ENCODE measurements at places on chromosomes 4 and X. TPM values are rescaled to one million over a fixed set of nuclear protein-coding genes. Genes with fewer than 3 reads are reported as not detected.
A peak's percentile ranks its signal among the peaks of the same experiment; 100 is the strongest.

- H3K27ac ChIP-seq, result no peak overlapping the region
- H3K27me3 ChIP-seq, result no peaks in the 10 kb centered on the region
- H3K4me1 ChIP-seq, result no peaks in the 10 kb centered on the region
- no peaks in the 10 kb centered on the region for H3K36me3 ChIP-seq
- no peak overlapping the region for H3K4me3 ChIP-seq
- no peak for DNase-seq
Measured at GRCh38 chr4:151468715-151469696, 60.0 kb downstream of the FHIP1A start.

DNA sequence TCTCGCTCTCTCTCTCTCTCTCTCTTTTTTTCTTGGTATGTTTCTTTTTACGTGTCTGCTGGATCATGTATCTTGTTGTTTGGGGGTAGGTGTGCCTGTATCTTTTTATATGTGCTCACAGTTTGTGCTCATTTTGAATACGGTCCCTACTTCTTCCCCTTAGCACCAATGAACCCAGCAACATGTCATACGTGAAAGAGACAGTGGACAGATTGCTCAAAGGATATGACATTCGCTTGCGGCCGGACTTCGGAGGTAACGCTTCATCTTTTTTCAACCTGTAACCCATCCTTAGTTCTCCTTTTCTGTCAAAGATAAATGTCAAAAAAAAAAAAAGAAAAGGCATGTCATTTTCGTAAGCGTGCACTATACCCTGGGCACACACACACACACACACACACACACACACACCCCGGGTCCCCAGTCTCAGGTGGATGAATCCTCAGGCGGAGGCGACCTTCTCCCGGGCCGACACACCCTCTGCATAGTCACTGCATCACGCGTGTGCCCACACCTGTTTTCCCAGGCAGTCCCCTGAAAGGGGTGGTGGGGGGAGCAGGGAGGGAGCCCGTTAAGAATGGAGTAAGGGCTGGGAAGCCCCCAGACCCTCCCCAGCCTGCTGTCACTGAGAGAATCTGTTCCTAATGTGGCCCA is 511 bp downstream of the GABRB1 start:
- no peak for DNase-seq
- peaks cover 20% of the 10 kb centered on the region for H3K4me1 ChIP-seq
- peak overlapping the region; percentile 70 for H3K4me3 ChIP-seq
- H3K27me3 ChIP-seq, result peaks cover 32% of the 10 kb centered on the region
- H3K27ac ChIP-seq, result no peak overlapping the region

DNA sequence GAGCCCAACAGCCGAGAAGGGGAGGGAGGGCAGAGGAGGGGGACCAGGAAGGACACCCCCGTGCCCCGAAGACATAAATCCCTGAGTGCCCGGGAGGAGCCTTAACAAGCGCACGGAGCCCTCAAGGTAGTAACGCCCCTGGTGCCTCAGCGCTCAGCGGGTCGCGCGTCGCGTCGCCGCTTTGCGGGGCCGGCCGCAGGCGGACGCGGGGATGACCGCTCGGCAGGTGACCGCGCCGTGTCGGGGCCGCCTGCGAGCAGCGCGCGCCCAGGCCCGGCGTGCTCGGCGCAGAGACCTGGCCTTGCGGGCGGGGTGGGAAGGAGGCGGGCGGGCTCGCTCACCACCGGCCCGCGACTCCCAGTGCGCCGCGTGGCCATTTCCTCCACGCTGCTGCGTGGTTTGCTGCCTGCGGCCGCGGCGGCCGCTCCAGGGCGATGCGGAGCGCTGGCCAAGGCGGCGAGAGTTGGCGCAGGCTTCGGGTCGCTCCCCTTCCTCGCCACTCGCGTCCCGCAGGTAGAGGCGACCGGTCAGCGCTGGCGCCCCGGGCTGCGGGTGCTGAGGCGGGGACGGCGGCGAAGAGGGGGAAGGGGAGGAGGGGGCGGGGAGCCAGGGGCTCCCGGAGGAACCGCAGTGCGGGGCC is 632 bp downstream of the CCSER1 start:
- no peak overlapping the region for H3K27ac ChIP-seq
- peaks cover 3% of the 10 kb centered on the region for H3K4me1 ChIP-seq
- H3K4me3 ChIP-seq, result no peak overlapping the region

DNA sequence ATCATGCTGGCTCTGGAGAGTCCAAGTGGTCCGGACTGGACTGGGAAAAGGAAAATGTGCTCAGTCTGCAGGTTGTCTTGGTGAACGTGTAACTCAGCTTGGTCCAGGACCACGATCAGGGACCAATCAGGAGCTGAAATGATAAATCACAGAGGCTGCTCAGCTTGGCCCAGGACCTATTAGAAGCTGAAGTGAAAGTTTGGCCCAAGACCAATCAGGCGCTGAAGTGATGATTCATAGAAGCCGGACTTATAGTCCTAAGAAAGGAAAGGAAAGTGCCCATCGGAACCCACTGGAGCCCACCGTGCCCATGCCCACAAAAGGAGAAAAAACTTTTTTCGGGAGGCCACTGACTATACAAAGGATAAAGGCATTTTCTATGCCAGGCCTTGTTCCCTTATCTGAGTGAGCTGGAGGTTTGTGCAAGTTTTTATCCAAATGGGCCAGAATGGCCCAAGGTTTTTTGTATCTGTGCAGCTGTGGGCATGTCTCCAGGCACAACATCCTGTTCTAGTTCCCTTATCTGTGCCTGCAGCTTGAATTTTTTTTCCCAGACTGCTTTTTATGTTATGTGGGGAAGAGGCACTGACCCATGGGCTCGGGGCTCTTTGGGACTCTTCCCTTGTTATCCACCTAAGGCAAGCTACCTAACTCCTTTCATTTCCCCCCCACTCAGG is 194.4 kb downstream of the FAM133A start:
- no peaks in the 10 kb centered on the region for H3K4me1 ChIP-seq
- no peak overlapping the region for H3K27ac ChIP-seq
- H3K36me3 ChIP-seq, result no peaks in the 10 kb centered on the region

DNA sequence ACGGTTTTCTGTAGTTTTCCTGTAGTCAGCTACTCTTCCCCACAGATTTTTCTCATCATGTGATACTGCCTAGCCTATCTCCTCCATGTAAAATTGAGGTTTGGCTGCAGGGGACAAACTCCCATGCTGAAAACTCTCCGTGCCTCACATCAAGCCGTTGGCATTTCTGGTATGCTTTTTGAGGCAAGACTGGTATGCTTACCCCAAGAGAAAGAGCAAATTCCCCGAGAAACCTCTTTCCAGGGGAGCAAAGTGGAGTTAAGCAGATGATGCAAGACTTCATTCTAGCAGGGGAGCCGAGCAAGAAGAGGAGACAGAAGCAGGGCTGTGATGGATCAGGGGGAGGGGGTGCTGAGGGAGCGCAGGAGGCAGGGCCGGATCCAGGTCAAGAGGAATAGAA is 4.8 kb downstream of the SOWAHD start:
- no peaks in the 10 kb centered on the region for H3K36me3 ChIP-seq
- no peak overlapping the region for H3K27ac ChIP-seq
- H3K4me1 ChIP-seq, result peaks cover 7% of the 10 kb centered on the region
- H3K27me3 ChIP-seq, result no peaks in the 10 kb centered on the region
- no peak overlapping the region for H3K4me3 ChIP-seq

DNA sequence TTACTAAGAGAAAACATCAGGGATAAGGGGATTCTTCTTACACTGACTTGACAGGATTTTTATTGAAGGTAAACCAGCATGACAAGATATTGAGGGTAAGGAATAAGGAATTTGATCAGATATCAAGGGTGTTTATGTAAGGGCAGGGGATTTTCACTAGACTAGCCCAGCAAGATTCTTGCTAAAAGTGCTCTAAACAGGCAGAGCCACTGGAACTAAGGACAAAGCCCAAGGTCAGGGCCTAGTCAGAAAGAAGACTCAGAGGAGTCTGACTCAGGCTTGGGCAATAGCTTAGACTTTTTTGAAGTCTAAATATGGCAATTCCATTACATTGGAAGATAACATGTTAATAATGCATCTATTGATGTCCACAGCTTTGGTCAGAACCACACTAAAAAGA is 6.5 kb upstream of the GLRA3 start:
- no peak overlapping the region for H3K27ac ChIP-seq
- H3K27me3 ChIP-seq, result no peaks in the 10 kb centered on the region

GRCh38 chr4:119598521-119598920 is 30.1 kb downstream of the PDE5A start:
- H3K4me1 ChIP-seq, result no peaks in the 10 kb centered on the region
- no peak for DNase-seq
- no peaks in the 10 kb centered on the region for H3K36me3 ChIP-seq
- no peak overlapping the region for H3K27ac ChIP-seq
- H3K4me3 ChIP-seq, result no peak overlapping the region

GRCh38 chr4:182205306-182205705 is 37.9 kb upstream of the TENM3 start:
- no peak overlapping the region for H3K27ac ChIP-seq
- no peaks in the 10 kb centered on the region for H3K36me3 ChIP-seq
- no peak overlapping the region for H3K4me3 ChIP-seq
- no peaks in the 10 kb centered on the region for H3K27me3 ChIP-seq
- DNase-seq, result no peak

DNA sequence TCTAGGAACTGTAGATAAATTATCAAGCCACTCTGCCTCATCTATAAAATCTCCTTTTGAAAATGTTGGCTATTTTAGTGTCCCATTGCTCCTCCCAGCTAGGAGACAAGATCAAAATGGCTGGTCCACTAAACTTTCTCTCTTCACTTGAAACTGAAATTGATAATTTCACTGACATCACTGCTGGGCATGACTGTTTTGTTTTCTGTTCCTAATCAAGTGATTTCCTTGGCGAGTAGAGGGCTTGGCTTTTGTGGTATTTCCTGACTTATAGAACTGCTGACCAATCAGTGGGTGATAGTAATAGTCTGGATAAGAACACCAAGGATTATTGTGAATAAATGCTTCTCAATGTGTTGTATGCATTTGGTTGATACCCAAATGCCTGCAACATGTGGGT is 2152.9 kb downstream of the ARAP2 start:
- H3K4me3 ChIP-seq, result no peak overlapping the region
- DNase-seq, result no peak
- no peaks in the 10 kb centered on the region for H3K27me3 ChIP-seq
- no peaks in the 10 kb centered on the region for H3K4me1 ChIP-seq
- H3K27ac ChIP-seq, result no peak overlapping the region
- no peaks in the 10 kb centered on the region for H3K36me3 ChIP-seq

DNA sequence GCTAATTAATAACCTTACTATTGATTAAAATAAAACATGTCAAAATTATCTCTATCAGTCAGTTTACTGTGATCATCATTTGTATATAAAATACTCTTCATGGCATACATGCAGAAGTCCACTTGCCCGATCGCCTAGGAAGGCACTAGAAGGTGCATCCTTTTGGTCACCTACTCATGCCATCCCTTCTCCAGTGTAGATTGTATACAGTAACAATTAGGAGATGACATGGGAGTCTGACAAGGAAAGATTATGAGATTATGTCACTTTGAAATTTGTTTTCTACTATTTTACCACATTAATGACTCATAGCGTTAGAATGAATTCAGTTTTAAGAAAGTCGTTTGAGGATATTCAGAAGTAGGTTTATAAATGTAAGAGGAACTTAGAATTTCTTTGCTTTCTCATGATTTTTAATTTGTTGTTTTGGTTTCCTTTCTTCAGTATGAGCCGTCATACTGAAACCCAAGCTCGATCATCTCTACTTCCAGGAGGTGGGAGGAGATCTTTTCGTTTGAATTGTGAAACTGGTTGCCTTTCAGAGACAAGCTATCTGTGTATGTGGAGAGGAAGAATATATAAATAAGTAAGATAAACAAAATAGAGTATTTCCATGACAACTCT is 51.1 kb upstream of the UNC5C start:
- H3K27me3 ChIP-seq, result no peaks in the 10 kb centered on the region
- no peaks in the 10 kb centered on the region for H3K4me1 ChIP-seq
- H3K27ac ChIP-seq, result no peak overlapping the region
- no peak overlapping the region for H3K4me3 ChIP-seq
- DNase-seq, result no peak
- H3K36me3 ChIP-seq, result no peaks in the 10 kb centered on the region

- no peaks in the 10 kb centered on the region for H3K36me3 ChIP-seq
- no peak overlapping the region for H3K4me3 ChIP-seq
- H3K4me1 ChIP-seq, result no peaks in the 10 kb centered on the region
- no peaks in the 10 kb centered on the region for H3K27me3 ChIP-seq
- H3K27ac ChIP-seq, result no peak overlapping the region
- DNase-seq, result no peak
Measured at GRCh38 chr4:10810411-10810810, 125.8 kb upstream of the CLNK start.

DNA sequence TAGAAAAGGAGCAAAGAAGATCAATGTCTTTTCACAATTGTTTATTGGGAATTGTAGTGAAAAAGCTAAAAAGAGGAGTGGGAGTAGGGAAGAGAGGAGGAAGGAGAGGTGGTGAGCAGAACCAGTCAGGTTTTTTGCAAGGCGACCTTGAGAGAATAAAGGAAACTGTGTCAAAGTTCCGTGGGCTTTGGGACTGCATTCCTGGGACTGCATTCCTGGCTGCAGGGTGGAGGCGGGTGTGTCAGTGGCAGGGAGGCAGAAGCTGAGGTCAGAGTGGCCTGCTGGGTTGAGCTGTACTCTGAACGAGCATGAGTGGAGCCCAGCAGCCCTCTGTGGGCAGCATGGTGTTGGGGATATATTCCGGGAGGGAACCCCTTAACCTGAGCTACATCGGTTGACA is 66.8 kb upstream of the UCP1 start:
- H3K27me3 ChIP-seq, result peaks cover 2% of the 10 kb centered on the region
- H3K36me3 ChIP-seq, result no peaks in the 10 kb centered on the region
- no peak overlapping the region for H3K27ac ChIP-seq
- H3K4me3 ChIP-seq, result no peak overlapping the region

GRCh38 chr4:21596521-21596920 is 352.1 kb downstream of the KCNIP4 start:
- no peak overlapping the region for H3K27ac ChIP-seq
- H3K36me3 ChIP-seq, result no peaks in the 10 kb centered on the region

DNA sequence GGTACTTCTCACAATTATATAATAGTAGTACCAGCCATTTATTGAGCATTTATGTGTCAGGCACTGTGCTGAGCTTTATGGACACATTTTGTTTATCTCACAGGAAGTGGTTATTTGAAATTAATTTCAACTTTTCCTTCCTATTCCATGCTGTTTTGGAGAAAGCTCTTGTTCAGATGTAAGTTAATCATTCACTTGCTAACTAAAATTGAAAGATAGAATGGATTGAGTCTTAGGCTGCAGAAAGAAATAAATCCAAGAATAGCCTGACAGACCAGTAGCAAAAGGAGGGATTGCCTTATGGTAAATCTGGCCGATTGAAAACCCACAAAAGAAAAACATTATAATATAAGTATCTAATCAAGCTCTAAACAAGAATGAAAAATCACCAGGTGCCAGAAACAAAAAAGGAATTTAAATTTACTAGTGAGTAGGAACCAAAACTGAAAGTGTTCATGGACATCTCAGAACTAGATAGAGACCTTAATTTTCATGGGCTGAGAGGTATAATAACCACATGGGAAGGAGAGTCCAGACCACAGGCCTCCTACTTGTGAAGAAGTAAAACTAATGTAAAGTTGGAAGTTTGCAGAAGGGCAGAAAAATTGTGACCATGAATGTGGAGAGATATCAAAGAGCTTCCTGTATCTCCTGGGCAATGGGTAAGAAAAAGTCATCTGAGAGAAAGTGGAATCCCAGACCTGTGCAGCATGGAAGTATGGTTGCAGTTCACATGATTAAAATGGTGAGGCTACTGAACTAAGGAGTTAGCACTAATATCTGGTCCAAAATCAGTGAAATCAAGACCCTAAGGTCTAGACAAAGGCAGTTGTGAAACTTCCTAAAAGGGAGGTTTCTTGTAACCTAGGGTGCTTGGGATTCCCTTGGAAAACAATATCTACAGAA is 38.0 kb downstream of the RADX start:
- H3K27me3 ChIP-seq, result no peaks in the 10 kb centered on the region
- H3K36me3 ChIP-seq, result no peaks in the 10 kb centered on the region
- no peaks in the 10 kb centered on the region for H3K4me1 ChIP-seq
- H3K27ac ChIP-seq, result no peak overlapping the region
- DNase-seq, result no peak

TAPT1 gene
- 86.8 TPM for total RNA-seq

MAGEA6 gene
- total RNA-seq, result not detected
